T-helper 2 cell treated with Interferon-gamma antibody and Interleukin-4, amounts not matched to agents 5 μg/mL and 100 μg/mL, for 36 hours (primary cell): ENCODE measurements at places on chromosomes 7 and 10.

DNA sequence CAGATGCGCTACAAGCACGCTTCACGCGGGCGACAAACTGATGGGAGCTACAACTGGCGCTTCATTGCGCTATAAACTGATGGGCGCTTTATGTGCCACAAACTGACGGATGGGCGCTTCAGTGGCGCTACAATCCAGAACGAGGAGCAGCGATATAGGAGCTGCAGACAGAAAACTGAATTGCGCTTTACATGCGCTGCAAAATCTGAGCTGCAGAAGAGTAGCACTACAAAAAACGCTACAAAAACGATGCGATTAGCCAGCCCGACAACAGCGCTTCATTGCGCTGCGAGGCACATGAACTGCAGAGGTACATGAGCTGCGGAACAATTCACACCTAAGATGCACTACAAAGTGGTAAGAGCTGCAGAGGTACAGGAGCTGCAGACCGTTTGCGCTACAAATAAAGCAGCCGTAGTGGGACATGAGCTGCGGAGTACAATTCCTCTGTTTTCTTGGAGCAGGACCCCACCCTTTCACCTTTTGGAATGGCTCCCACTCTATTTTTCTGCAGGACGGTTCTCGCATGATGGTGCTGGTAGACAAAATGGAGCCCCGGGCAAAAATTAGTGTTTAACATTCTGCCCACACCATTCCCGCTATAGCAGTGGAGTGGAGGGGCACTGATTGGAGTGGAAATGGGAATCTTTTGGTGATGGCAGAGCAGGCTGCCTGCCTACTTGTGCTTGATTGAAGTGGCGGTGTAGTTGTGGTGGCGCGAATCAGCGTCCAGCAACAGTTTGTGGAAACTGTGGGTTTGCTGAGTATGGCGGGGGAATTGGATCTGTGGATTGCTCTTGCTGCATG is 1.2 kb upstream of the SGCE start:
- peaks cover 26% of the 10 kb centered on the region for H3K27me3 ChIP-seq
- peaks cover 15% of the 10 kb centered on the region for H3K4me1 ChIP-seq
- H3K36me3 ChIP-seq, result no peaks in the 10 kb centered on the region
- peak; percentile 15 for DNase-seq
- H3K27ac ChIP-seq, result peak overlapping the region; percentile 56
- H3K4me3 ChIP-seq, result peak overlapping the region; percentile 78

DNA sequence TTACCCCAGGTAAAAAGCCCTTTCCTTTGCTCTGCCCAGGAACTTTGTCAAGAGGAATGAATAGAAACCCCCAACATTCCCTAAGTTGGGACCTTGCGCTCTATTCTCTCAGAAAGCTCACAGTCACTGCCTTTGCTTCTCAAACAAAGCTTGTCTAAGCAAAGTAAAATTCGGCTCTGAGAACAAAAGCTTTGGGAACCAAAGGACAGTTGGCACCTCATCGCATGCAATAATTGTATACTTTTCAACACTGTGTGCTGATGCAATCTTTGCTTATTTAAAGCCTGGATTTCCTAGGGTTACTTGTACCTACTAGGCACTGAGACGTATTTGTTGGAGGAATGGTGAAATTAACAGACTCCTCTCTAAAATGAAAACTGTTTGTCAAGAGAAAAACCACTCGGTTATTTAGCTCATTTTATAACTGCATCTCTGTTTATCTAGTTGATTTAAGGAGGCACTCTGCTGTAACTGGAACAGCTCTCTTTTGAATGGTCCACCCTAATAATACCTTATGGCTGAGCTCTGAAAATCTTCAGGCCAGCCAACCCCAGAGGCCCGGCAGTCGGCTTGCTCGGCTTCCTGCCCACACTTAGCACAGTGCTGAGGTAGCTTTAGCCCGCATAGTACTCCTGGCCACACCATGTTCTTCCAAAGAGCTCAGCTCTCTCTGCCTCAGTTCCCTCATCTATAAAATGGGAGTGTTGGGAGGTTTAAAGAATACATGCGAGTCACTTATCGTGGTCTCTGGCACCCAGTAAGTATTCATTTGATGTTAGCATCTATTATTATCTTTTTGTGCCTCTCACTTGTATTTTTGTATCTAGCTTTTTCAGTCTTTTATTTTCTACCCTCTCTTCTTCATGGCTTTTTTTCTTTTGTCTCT is 80.2 kb upstream of the PRR15 start:
- no peak for DNase-seq
- H3K36me3 ChIP-seq, result no peaks in the 10 kb centered on the region
- no peaks in the 10 kb centered on the region for H3K4me1 ChIP-seq
- peaks cover 3% of the 10 kb centered on the region for H3K27me3 ChIP-seq
- no peak overlapping the region for H3K4me3 ChIP-seq
- H3K27ac ChIP-seq, result no peak overlapping the region

- no peak overlapping the region for H3K27ac ChIP-seq
- peaks cover 14% of the 10 kb centered on the region for H3K36me3 ChIP-seq
- DNase-seq, result no peak
- H3K4me1 ChIP-seq, result no peaks in the 10 kb centered on the region
These were observed 43.1 kb upstream of the PHF14 start for GRCh38 chr7:10930551-10930950.

- no peak overlapping the region for H3K27ac ChIP-seq
- DNase-seq, result no peak
- H3K27me3 ChIP-seq, result no peaks in the 10 kb centered on the region
- H3K4me3 ChIP-seq, result no peak overlapping the region
- H3K36me3 ChIP-seq, result no peaks in the 10 kb centered on the region
These were observed 122.5 kb downstream of the OAT start for GRCh38 chr10:124296121-124296812.

DNA sequence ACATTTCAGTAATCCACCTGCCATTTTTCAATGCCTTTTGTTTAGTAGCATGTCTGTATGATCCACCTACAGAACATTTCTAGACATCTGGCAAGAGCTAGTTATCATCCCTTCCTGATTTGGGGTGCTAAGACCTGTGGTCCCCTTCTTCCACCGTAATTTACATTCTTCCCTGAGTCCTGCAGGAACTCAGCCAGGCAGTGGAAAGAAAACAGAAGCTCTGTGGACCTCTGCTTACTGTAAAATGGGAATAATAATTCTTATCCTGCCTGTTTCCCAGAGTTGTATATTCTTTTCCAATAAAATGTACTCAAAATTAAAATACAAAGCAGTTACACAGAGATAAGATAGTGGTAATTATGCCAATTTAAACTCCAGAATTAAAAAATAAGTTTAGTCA is 126.9 kb downstream of the TCF7L2 start:
- no peak overlapping the region for H3K4me3 ChIP-seq
- H3K27me3 ChIP-seq, result no peaks in the 10 kb centered on the region
- DNase-seq, result no peak
- H3K27ac ChIP-seq, result no peak overlapping the region

DNA sequence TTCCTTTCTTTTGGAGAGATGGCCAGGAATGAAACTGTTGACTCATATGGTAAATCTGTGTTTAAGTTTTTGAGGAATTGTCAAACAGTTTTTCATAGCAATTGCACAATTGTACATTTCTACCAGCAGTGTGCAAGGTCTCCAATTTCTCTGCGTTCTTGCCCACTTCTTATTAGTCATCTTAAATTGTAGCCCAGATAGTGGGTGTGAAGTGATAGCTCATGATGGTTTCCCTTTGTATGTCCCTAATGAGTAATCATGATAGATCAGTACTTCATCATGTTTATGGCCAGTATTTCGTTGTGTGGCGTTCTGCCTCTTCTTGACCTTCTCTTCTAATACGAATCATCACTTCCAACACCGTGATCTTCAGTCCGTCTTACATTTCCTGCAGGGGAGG is 136.3 kb downstream of the DOCK1 start:
- H3K4me1 ChIP-seq, result no peaks in the 10 kb centered on the region
- no peak overlapping the region for H3K4me3 ChIP-seq
- H3K36me3 ChIP-seq, result no peaks in the 10 kb centered on the region
- no peaks in the 10 kb centered on the region for H3K27me3 ChIP-seq
- DNase-seq, result no peak

GRCh38 chr7:39186131-39186530 is 208.4 kb downstream of the POU6F2 start:
- H3K36me3 ChIP-seq, result no peaks in the 10 kb centered on the region
- no peak overlapping the region for H3K4me3 ChIP-seq
- no peaks in the 10 kb centered on the region for H3K27me3 ChIP-seq

GRCh38 chr7:155996718-155997280 is 184.5 kb upstream of the SHH start:
- H3K4me1 ChIP-seq, result peaks cover 33% of the 10 kb centered on the region
- H3K36me3 ChIP-seq, result no peaks in the 10 kb centered on the region
- H3K27ac ChIP-seq, result no peak overlapping the region
- H3K4me3 ChIP-seq, result peak overlapping the region; percentile 73
- H3K27me3 ChIP-seq, result peaks cover 50% of the 10 kb centered on the region
- no peak for DNase-seq

- no peak for DNase-seq
- H3K36me3 ChIP-seq, result peaks cover 59% of the 10 kb centered on the region
- peak overlapping the region; percentile 44 for H3K4me3 ChIP-seq
- H3K4me1 ChIP-seq, result peaks cover 68% of the 10 kb centered on the region
- no peaks in the 10 kb centered on the region for H3K27me3 ChIP-seq
These were observed 103.3 kb downstream of the CLEC2L start for GRCh38 chr7:139626817-139627216.

DNA sequence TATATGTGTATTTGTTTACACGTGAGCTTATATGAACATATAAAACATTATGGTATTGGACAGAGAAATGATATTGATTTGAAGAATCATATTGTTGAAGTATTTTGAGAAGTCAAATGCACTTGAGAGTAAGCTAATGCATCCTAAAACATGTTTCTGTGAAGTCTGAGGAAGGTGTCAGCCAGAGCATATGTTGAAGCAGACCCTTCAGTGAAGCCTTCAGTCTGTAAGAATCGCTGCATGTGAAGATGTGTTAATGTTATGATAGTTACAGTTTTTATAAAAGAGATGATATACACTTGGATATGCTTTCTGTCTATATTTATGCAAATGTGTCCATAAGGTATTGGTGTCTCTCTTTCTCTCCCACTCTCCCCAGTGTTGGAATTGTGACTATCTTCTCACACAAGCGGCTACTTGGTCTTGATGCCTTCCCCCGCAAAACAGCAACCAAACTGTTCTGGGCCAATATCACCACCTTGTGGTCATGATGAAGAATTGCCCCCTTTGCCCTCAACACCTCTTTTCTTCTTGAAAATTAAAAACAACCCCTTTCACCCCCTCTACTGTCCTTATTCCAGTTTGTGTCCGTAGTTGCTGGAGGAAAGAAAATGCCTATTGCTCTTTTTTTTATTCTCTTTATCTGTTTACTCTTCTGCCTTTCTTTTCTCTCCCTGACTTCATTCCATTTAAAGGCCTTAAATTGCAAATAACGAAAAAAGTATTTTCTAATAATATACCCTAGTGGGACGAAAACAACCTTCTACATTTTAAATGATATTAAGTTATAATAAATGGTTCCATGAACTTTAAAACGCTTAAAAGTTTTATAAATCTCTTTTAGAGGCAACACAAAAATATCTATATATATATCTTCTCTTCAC is 64.9 kb downstream of the IKZF1 start:
- DNase-seq, result no peak
- peaks cover 91% of the 10 kb centered on the region for H3K4me1 ChIP-seq

GRCh38 chr10:111204838-111205237 is 128.0 kb downstream of the ADRA2A start:
- H3K4me3 ChIP-seq, result no peak overlapping the region
- H3K4me1 ChIP-seq, result no peaks in the 10 kb centered on the region
- no peak for DNase-seq
- no peaks in the 10 kb centered on the region for H3K36me3 ChIP-seq
- no peak overlapping the region for H3K27ac ChIP-seq
- no peaks in the 10 kb centered on the region for H3K27me3 ChIP-seq

DNA sequence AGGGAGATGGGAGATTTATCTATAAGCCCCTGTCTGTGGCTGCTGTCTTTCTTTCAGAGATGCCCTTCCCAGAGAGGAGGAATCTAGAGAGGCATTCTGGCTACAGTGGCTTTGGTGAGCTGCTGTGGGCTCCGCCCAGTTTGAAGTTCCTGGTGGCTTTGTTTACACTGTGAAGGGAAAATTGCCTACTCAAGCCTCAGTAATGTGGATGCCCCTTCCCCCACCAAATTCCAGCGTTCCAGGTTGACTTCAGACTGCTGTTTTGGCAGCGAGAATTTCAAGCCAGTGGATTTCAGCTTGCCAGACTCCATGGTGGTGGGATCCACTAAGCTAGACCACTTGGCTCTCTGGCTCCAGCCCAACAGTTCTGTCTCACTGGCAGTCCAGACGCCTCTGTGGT is 951.6 kb downstream of the CCSER2 start:
- H3K27me3 ChIP-seq, result no peaks in the 10 kb centered on the region
- DNase-seq, result no peak
- H3K27ac ChIP-seq, result no peak overlapping the region

DNA sequence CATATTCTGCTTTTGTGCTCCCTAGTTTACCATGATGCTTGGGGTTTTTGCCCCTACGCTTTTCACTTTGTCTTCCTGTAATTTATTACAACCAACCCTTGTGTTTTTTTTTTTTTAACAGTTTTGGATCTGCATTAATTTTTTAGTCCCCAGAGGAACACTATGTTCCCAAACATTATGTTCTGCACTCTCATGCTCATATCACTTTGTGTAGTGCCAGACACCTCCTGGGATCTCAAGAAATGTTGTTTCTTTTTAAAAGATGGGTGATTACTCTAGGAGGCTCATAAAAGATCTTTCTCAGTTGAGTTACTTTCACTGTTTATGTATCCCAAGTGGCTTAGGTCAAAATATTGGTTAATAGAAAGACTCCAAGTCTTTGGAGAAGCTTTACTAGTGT is 116.2 kb upstream of the MKLN1 start:
- H3K4me1 ChIP-seq, result no peaks in the 10 kb centered on the region
- no peak for DNase-seq
- H3K4me3 ChIP-seq, result no peak overlapping the region
- H3K36me3 ChIP-seq, result no peaks in the 10 kb centered on the region

GRCh38 chr7:112097524-112097923 is 108.7 kb downstream of the DOCK4 start:
- no peaks in the 10 kb centered on the region for H3K27me3 ChIP-seq
- no peaks in the 10 kb centered on the region for H3K4me1 ChIP-seq
- H3K4me3 ChIP-seq, result no peak overlapping the region
- H3K36me3 ChIP-seq, result no peaks in the 10 kb centered on the region
- no peak for DNase-seq

DNA sequence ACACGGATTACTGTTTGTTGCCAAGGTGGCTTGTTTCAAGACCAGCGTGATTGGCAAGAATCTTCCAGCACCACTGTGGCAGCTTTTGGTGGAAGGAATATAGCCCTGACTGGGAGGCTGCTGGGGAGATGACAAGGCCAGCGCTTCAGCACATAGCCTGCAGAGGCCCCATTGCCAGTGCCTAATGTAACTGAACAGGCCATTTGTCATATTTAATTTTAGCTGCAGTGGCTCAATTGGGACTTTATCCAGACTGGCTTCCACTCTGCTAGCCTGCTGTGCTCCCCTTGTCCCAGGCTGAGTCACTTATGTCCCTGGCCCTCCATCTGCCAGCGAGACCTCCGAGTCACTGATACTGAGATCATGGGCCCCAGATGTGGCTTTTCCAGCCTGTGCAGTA is 483.1 kb downstream of the GALNT17 start:
- H3K27ac ChIP-seq, result no peak overlapping the region
- DNase-seq, result no peak
- no peaks in the 10 kb centered on the region for H3K36me3 ChIP-seq
- H3K4me1 ChIP-seq, result no peaks in the 10 kb centered on the region

GRCh38 chr7:24788961-24789576 is 31.8 kb upstream of the GSDME start:
- no peaks in the 10 kb centered on the region for H3K27me3 ChIP-seq
- no peak overlapping the region for H3K27ac ChIP-seq
- H3K36me3 ChIP-seq, result peaks cover 16% of the 10 kb centered on the region
- no peak for DNase-seq
- peaks cover 6% of the 10 kb centered on the region for H3K4me1 ChIP-seq
